ENCODE measurements at places on chromosomes 6 and 20. TPM values are rescaled to one million over a fixed set of nuclear protein-coding genes. Genes with fewer than 3 reads are reported as not detected.

Gene PAK5
- total RNA-seq = not detected

Gene FAM83C
- total RNA-seq = not detected

Gene DACT2
- total RNA-seq = not detected

Gene ADGRG6
- total RNA-seq = 65.1 TPM

Gene SRSF6
- total RNA-seq = 134 TPM

Gene OOEP
- not detected for total RNA-seq

Gene OVOL2
- not detected for total RNA-seq

Gene PCK1
- not detected for total RNA-seq
